ENCODE measurements at places on chromosomes 7 and 10. TPM values are rescaled to one million over a fixed set of nuclear protein-coding genes. Genes with fewer than 3 reads are reported as not detected.
A peak's percentile ranks its signal among the peaks of the same experiment; 100 is the strongest.

NPTX2 gene
- 1.7 TPM for total RNA-seq

PALS2 gene
- total RNA-seq, result 11.3 TPM

ATOH7 gene
- total RNA-seq, result not detected

GCK gene
- 0.50 TPM for total RNA-seq

UCMA gene
- not detected for total RNA-seq

HSPA12A gene
- 9.1 TPM for total RNA-seq

OR2A5 gene
- total RNA-seq, result not detected

CUBN gene
- total RNA-seq, result 1.2 TPM

DNA sequence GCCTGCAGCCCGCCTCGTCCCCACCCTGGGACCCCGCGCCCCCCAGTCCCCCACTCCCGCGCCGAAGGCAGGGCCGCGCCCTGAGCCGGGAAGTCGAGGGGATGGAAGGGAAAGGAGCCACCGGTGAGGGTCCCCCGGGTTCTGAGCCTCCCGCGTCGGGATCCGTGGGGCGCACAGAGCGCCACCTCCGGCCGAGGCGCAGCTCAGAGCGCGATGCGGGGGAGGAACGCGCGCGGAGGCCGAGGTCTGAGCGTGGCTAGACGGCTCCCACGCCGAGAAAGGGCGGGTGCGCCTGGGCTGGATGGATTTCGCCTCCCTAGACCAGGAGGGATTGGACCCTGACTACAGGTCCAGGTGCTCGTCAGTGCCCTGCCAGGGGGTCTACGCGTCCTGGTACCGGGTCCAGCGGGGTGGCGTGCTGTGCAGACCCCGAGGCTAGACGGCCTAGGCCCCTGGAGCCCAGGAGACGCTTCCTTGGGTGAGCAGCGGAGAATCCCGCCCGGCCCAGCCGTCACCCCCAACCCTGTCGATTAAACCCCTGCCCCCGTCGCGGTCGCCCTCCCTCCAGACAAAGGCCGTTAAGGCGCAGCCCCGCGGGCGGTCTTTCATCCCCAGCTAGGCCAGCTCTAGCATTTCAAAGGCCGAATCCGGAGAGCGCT lies 986 bp upstream of the PDGFA start:
- DNase-seq, result no peak

DNA sequence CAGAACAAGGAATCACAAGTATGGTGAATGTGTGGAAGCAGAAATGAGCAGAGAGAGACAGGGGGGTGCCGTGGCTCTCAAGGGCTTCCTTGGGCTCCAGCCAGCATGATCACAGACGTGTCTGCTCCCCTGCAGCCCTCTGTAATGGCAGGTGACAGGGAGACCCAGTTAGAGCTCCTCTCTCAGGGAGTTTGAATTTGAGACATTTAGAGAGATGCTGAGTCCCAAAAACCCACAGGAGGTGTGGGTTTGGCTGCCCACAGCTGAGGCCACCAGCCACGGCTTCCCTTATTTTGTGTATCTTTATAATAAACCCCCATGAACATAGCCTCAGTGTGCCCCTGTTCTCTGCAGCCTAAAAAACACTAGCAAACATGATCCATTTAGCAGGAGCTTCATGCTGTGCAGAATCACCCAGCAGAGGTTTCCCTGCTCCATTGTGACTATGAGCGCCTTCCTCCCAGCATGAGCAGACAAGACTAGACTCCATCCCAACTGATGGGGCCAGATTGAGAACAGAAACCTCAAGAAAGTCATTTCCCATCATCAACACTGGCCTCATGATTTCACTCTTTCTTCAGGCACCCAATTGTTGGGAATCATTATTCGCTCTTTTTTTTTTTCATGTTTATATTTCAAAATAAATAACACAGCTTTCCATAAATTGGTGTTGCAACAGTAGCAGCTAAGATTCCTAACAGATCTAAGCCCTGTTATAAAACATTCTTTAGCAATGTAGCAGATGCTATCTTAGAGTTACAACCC lies 13.4 kb downstream of the NOD1 start:
- no peak for DNase-seq

DNA sequence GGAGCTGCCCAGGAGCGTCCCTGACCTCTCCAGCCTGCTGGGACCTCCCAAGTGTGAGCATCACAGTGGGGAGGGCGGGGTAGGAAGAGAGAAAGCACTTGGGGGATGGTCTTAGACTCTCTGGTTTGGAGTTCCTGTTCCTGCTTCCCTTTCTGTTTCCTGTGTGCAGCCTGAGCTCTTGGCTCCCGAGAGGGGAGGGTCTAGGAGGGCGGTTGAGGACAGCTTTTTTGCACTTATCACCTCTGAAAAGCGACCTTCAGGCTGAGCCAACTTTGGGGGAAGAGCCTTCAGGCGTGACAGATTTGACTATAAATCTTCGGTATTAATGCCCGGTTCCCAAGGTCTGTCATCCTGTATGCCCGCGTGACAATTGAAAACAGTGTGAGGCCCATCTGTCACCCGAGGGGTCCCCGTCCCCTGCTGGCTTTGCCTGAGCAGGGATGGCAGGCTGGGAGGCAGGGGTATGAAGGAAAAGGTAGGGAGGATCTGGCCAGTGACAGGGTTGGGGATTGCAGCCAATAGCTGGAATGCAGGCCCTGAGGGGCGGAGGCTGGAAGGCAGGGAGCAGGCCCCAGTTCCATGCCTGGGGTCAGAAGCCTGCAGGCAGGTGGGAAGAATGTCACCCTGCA lies 78.6 kb downstream of the CDH23 start:
- DNase-seq, result no peak

- DNase-seq, result no peak
Measured at GRCh38 chr7:24395512-24395911, 111.5 kb downstream of the NPY start.

DNA sequence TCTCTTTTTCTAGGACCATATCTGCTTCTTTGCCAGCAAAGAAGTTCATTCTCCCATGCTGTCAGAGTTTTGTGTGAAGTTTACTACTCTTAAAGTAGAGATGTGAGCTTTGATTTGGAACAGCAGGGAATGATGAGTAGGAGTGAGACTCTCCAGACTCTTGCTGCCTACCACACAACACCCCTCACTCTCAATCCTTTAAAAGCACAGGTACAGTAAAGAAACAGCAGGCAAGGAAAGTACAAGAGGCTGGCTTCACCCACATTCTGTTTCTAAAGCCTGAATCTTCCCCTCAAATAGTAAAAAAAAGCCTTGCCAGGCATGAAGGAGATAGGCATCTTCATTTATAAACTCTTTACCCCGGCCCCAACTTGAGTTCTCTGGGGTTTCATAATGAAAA lies 97.3 kb downstream of the ARMH3 start:
- no peak for DNase-seq

- DNase-seq, result peak; percentile 32
Measured at GRCh38 chr10:124354411-124355382, 64.0 kb downstream of the OAT start.

DNA sequence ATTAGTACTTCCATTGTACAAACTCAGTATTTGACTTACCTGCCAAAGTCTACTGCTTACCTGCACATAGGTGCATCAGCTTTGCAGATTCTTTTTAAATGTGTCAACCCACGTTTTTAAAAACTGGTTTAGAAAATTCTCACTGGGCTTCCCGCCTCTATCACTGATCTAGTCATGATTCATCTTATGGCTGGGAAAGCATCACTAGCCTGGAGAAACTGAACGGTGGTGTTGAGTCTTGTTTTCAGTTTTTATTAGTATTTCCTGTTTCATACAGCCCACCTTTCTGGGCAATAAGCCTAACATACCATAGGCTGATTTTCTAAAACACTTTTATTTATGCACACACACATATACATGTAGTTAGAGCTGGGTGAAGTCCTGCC lies 19.7 kb downstream of the DOCK1 start:
- DNase-seq, result no peak

GRCh38 chr10:92440578-92440977 lies 133.3 kb downstream of the IDE start:
- DNase-seq, result no peak

DNA sequence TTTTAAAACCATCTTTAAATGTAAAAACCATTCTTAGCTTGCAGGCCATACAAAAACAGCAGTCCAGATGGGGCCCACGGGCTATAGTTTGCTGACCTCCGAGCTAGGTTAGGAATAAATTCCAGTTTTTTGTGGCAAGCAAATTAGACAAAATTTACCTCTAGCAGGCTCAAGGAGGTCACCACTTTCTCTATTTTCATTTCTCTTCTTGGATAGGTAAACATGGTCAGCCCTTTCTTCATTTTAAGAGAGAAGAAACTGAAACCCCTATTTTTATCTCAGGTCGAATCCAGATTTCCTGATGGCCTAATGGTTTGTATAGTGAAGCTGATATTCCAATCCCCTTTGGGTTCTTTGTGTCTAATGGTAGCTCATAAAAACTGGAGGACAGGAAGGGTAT lies 10.7 kb downstream of the IKZF5 start:
- DNase-seq, result no peak

GRCh38 chr7:1494447-1494846 lies 9.7 kb downstream of the INTS1 start:
- DNase-seq, result no peak

- DNase-seq, result no peak
Measured at GRCh38 chr10:109892931-109893330, 30.4 kb downstream of the XPNPEP1 start.

- no peak for DNase-seq
Measured at GRCh38 chr7:33781796-33782195, 123.5 kb upstream of the BMPER start.

DNA sequence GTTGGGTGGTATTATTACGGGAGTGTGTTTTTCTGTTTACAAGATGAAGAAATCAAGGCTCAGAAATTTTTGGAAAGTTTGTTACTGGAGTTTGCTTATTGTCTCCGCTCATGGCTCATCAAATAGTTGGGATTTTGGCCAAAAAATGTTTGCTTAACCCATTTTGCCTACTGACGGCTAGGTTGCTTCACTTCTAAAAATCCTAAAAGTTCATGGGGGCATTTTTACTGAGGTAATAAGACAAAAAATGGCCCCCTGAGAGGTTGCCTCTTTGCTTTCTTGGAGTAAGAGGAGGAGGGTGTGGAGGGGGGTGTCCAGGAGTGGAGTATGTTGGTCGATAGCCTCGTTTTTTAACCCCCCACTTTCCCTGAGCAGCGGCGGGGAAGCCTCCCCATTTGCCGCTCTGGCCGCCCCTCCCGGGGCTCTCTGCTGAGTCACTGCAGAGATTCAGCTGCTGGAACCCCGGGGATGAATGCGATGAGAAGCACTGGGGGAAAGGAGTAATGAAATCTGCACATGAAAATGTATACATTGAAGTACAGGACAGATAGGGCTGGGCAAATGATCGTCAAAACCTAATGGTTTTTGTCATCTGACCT lies 1.5 kb downstream of the MEST start:
- no peak for DNase-seq

- DNase-seq, result no peak
Measured at GRCh38 chr7:81659697-81660395, 110.0 kb downstream of the HGF start.

DNA sequence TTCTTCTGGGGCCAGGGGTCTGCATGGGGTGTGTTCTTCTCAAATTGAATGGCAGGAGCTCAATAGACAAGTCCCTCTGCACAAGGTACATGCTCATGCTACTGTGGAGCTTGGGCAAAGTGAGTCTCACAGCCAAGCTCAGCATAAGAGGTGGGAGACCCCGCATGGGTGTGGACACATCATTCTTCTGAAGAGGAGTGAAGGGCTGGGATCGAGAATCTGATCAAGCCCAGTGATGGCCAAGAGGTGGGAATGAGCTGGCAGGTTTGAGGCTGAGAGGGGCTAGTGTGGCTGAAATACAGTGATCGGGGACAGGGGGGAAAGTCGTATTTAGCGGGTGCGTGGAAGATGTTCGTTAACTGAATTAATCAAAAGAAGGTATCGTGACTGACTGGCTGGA lies 32.6 kb downstream of the CDH23 start:
- DNase-seq, result no peak

GRCh38 chr10:93973748-93974445 lies 19.8 kb upstream of the PLCE1 start:
- DNase-seq, result no peak

DNA sequence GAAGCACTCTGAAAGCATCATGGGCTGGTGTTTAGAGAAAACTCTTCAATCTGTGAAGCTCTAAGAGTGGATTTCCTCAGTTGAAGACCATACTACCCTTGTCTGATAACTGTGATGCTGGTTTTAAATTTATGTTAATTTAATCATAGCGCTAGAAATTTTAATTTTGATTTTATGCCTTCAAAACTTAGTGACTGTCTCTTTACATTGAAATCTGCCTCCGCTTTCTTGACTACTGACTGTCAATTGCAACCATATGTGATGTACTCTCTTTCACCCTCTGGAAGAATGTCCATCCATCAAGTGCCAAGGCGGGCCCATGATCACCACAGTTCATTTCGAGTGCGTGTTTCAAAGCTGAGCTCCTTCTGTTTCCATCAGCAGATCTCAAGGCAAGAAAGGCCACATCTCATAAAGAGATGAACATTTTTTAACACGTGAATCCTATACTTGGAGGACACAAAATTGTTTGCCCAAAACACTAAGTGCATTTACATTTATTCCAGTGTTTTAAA lies 147.1 kb downstream of the ITGA8 start:
- DNase-seq, result no peak

DNA sequence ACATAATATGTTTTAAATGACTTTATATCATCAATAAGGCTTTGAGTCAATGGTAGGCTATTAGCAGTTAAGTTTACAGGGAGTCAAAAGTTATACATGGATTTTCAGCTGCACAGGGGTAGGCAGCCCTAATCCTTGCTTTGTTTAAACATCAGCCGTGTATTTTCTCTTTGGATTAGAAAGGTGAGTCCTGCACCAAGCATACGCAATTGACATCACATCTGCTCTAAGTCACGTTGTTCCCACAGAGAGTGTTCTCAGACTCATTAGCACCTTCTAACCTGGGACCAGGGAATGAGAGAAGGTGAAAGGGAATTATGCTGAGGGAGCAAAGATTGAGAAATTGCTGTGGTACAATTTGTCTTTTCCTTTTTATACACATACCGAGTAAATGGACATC lies 148.6 kb upstream of the ZNF804B start:
- DNase-seq, result no peak

DNA sequence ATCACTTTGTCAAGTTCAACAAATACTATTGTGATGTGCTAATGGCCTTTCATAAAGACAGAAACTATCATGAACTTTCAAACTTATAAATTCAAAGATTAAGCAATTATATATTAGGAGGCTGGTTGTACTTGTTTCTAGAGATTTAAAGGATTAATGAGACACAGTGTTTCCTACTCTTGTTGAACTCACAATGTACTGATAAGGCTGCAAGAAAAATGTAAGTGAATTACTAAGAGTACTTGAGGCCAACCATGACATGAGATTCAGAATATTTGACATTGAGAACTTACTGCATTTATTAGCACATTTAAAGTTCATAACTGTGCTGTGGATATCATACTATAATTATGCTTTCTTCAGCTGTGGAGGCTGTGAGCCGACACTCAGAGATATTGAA lies 1210.5 kb upstream of the SORCS1 start:
- DNase-seq, result no peak

All from heart right ventricle (tissue), 16 donors.